ENCODE measurements at places on chromosomes 16 and 17.

DNA sequence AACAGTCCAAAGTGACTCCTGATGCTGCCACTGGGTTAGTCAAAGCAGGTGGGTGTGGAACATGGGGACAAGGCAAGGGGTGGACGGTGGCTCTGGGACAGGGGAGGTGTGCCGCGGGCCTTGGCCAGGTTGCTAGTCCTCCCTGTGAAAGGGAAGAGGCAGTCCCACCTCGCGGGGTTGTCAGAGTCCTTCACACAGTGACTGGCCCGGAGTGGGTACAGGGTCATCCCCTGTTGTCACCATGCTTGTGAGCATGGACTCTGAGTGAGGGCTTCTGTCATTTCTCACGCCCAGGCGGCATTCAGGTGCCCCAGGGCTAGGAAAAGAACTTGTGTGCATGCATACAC lies 3.1 kb upstream of the ZNF469 start:
- DNase-seq, result no peak

GRCh38 chr17:19290066-19290705 lies 53.0 kb downstream of the EPN2 start:
- DNase-seq, result no peak

- no peak for DNase-seq
Measured at GRCh38 chr17:14282726-14283125, 18.2 kb upstream of the HS3ST3B1 start.

DNA sequence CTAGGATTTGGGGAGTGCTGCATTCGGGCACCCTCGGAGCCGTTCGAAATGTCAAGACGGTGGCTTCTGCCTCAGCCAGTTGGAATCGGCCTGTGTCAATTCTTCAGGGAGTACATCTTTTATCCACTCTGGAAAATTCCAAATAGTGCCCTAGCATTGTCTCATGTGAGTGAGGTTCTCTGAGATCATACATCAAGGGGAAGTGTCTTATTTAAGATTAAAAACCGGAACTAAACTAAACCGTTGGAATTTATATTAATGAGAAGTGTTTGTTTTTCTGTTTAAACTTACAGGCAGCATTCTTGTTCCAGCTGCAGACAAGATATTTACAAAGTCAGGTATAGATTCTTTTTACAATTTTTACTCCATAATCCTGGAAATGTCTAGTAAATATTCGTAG lies 56.8 kb downstream of the SLC47A1 start:
- DNase-seq, result no peak

GRCh38 chr17:9729735-9730420 lies 61.5 kb downstream of the DHRS7C start:
- DNase-seq, result no peak

- DNase-seq, result no peak
Measured at GRCh38 chr17:64245218-64246145, 17.6 kb downstream of the TEX2 start.

GRCh38 chr17:7835814-7836595 lies 2.0 kb downstream of the KDM6B start:
- DNase-seq, result no peak

DNA sequence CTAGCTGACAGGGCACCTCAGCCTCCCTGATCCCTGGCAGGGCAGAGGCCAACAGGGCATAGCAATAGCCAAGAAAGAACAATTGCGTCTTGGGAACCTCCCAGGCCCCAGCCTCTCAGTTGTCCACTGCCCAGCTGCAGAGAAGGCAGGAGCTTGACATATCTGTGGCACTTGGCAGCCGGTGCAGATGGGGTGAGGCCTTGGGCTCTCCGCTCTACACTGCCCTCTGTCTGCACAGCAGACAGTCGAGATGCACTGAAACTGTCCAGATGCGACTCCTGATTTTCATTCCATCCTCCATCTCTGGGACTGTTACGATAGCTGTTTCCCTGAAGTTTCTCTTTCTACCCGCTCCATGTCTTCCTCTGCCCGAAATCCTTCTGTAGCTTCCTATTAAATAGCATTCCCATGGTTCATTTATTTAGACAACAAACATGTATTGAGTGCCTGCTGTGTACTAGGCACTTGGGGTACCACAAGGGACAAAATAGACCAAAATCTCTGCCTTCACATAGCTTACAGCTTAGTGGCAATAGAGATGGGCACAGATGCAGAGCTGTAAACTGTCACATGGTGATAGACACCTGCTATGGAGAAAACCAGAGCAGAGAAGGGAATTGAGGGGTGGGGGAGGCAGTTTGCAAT lies 3.3 kb downstream of the POLR3E start:
- DNase-seq, result no peak

DNA sequence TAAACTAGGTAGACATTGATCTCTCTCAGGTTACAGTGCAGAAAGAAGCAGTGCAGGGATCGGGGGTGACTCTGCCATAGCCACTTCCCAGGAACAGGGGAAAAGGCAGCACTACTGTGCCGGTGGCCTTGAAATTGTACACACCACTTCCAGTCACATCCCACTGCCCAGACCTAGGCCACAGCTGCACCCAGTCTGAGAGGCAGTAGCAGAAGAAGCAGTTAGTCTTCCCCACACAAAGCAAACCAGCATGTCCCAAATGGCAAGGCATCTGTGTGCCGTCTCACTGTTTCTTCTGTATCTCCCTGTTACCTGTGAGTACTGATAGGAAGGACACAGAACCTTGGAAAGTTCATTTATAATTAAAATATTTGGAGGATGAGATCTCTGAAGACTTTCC lies 47.0 kb downstream of the TMC6 start:
- no peak for DNase-seq

- no peak for DNase-seq
Measured at GRCh38 chr17:1552932-1553331, 9.7 kb downstream of the PITPNA start.

DNA sequence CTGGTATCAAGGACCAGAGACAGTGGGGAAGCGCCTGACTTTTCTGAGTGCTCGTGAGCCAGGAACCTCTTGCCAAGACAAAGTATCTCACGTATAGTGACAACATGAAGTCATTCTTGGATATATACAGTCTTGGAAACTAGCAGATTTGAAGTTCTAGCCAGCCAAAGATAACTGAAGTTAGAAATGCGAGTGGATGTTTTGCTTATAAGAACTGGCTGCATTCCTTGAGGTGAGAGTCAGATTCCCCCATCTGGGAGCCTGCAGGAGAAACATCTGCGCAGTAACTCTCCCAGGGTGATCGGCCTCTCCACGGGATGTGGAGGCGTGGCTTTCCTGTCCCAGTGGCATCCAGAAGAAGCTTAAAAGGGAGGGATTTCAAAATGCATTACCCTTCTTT lies 89.8 kb downstream of the SHISA6 start:
- DNase-seq, result no peak

- DNase-seq, result no peak
Measured at GRCh38 chr17:45008216-45008615, 40.1 kb upstream of the C1QL1 start.

DNA sequence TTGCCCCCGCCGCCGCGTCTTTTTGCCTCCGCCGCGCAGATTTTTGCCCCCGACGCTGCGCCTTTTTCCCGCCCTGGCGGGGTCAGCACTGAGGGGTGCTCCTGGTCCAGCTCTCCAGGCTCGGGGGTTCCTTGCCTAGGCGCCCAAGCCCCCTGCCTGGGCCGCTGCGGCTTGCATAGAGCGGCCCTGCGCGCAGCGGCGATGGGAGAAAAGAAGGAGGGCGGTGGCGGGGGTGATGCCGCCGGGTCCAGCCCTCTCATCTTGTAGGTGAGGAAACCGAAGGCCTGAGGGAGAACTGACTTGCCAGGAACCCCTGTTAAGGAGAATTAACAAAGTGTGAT lies 330.8 kb upstream of the WSB1 start:
- DNase-seq, result no peak

All from SIG-M5 (cell line).